ENCODE measurements at places on chromosomes 1 and 21. TPM values are rescaled to one million over a fixed set of nuclear protein-coding genes. Genes with fewer than 3 reads are reported as not detected.
A peak's percentile ranks its signal among the peaks of the same experiment; 100 is the strongest.

- no peak for DNase-seq
Observed at GRCh38 chr1:111133866-111134265, 6.0 kb downstream of the DRAM2 start.

DNA sequence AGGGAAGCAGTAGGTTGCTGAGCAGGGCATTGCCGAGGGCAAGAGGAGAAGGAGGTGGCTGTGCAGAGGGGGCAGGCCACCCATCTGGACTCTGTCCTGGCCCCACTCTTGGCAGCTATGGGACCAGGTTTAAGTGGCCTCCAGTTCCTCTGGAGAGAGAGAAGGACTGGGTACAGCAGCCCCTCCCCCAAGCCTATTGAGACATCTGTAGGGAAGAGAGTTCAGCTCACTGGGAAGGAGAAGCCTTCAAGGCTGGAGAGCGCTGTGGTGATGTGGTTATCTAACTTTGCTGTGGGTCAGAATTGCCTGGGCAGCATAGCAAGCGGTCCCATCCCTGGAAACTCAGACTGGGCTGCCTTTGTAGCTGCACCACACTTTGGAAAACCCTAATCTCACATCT lies 93.9 kb downstream of the KCNJ15 start:
- no peak for DNase-seq

DNA sequence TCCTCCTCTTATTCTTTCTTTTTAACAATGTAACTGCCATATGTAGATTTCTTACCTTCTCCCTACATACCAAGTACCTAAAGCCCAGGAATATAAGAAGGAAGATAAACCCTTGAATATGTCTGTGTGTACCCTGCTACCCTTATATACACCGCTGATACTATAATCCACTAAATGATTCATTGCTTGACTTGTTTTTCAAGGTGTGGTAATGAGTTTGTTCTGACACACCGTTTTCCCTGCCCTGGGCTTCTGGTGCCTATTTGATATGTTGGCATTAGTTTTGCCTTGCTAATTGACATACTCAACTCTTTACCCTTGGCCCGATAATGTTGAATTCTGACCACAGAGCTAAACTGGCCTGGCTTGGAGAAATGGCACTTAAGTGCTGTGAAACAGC lies 64.3 kb downstream of the IL23R start:
- no peak for DNase-seq

GRCh38 chr1:56576880-56577405 lies 2.4 kb downstream of the PLPP3 start:
- DNase-seq, result no peak

- peak; percentile 83 for DNase-seq
Observed at GRCh38 chr1:21435646-21436487, 4.1 kb upstream of the NBPF3 start.

The FAM151A gene
- total RNA-seq, result not detected
